MM.1S (cell line): ENCODE measurements at places on chromosomes 2 and 18.

- no peak for DNase-seq
- H3K4me1 ChIP-seq: no peaks in the 10 kb centered on the region
- no peak overlapping the region for H3K4me3 ChIP-seq
- no peaks in the 10 kb centered on the region for H3K36me3 ChIP-seq
- no peaks in the 10 kb centered on the region for H3K27me3 ChIP-seq
These were observed 28.4 kb upstream of the DYNC2LI1 start for GRCh38 chr2:43745457-43745856.

- H3K27ac ChIP-seq: no peak overlapping the region
- DNase-seq: no peak
- H3K4me1 ChIP-seq: no peaks in the 10 kb centered on the region
- no peaks in the 10 kb centered on the region for H3K36me3 ChIP-seq
- no peaks in the 10 kb centered on the region for H3K27me3 ChIP-seq
These were observed 1059.7 kb downstream of the TSN start for GRCh38 chr2:122815120-122815519.

GRCh38 chr2:52017646-52018235 is 985.8 kb upstream of the NRXN1 start:
- no peaks in the 10 kb centered on the region for H3K27me3 ChIP-seq
- H3K36me3 ChIP-seq: no peaks in the 10 kb centered on the region
- H3K4me1 ChIP-seq: no peaks in the 10 kb centered on the region
- H3K4me3 ChIP-seq: no peak overlapping the region
- no peak for DNase-seq

DNA sequence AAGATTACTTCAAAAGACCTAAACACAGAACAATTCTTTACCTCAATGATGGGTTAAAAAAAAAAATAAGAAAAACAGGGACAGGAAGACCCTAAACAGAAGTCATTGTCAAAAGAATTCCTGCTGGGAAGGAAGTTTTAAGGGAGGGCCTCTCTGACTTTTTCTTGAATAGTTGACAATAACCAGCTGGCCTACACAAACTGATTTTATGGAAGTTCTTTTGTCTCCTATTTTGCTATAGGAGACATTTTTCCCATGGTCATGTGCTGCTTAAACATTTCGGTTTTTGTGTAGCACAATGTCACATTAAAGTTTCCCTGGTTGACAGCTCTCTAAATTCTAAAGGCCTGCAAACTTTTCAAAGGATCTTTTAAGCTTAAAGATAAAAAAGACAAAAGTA is 55.3 kb downstream of the RFTN2 start:
- no peak overlapping the region for H3K27ac ChIP-seq
- DNase-seq: no peak
- no peaks in the 10 kb centered on the region for H3K36me3 ChIP-seq

- H3K4me1 ChIP-seq: peaks cover 21% of the 10 kb centered on the region
- no peak for DNase-seq
- no peak overlapping the region for H3K4me3 ChIP-seq
- H3K36me3 ChIP-seq: no peaks in the 10 kb centered on the region
- H3K27ac ChIP-seq: no peak overlapping the region
These were observed 15.1 kb downstream of the SPTBN1 start for GRCh38 chr2:54471221-54471711.

DNA sequence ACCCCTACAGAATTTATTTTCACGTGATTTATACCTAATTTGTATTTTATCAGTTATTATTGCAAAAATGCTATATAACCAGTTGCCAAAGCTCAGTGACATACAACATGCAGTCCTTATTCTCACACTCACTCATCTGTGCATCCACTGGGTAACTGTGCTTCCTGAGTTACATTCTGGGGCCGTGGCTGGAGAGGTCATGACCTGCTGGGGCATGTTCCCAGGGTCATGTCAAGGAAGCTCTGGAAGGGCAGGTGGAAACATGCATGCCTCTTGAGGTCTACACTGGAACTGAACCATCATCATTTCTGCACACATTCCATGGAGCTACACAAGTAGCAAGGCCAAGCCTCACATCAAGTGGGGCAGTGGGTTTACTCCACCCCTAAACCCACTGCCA is 715.5 kb downstream of the CNTNAP5 start:
- H3K4me1 ChIP-seq: no peaks in the 10 kb centered on the region
- no peak for DNase-seq

DNA sequence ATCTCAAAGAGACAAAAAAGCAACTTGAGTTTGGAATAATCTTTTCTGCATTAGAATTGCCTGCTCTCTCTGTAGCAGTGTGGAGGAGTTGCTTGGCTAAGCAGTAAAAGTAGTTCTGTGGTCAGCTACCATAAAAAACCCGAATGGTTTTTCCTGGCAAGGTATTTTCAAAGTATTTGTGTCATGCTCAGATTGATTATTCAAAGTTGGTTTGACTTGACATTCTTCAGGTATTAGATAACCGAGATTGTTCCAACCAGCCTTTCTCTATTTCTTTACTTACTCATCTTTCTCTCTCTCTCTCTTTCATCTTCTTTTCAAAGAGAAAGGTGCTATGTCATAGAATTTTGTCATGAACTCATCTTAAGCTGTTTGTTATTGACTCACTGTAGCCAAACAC is 404.9 kb downstream of the CPS1 start:
- DNase-seq: no peak
- H3K36me3 ChIP-seq: no peaks in the 10 kb centered on the region
- H3K4me3 ChIP-seq: no peak overlapping the region
- no peak overlapping the region for H3K27ac ChIP-seq

DNA sequence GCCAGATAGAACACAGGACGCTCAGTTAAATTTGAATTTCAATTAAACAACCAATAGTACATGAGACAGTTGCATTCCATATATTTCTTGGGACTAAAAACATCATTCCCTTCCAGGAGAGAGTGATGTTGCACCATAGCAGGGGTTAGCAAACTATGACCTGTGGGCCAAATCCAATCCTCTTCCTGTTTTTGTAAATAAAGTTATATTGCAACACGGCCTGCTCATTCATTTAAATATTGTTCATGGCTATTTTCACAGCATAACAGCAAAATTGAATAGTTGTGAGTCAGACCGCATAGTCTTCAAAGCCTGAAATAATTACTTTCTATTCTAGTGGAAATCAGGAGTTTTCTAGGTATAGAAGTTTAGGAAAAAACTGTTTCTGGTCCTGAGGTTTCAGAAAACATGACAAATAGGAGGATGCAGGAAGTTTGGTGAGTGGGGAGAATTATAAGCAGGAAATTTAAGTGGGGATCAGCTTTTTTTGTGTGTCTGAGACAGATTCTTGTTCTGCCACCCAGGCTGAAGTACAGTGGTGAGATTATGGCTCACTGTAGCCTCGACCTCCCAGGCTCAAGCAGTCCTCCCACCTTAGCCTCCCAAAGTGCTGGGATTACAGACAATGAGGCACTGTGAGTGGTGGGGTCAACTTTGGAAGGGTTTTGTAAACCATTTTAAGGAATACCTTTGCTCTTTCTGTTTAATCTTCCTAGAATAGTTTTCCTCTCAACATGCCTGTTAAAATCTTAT is 131.5 kb downstream of the SOCS6 start:
- H3K4me3 ChIP-seq: no peak overlapping the region
- no peak for DNase-seq
- no peaks in the 10 kb centered on the region for H3K27me3 ChIP-seq
- no peaks in the 10 kb centered on the region for H3K4me1 ChIP-seq
- no peaks in the 10 kb centered on the region for H3K36me3 ChIP-seq

DNA sequence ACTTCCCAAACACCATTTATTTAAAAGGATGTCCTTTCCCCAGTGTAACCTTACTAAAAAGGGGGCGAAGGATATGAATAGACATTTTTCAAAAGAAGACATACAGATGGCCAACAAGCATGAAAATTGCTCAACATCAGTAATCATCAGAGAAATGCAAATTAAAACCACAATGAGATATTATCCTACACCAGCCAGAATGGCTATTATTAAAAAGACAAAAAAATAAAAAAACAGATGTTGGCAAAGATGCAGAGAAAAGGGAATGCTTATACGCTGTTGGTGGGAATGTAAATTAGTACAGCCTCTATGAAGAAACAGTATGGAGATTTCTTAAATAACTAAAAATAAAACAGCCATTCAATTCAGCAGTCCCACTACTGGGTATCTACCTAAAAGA is 142.3 kb upstream of the NT5C1B start:
- no peaks in the 10 kb centered on the region for H3K36me3 ChIP-seq
- H3K27ac ChIP-seq: no peak overlapping the region

DNA sequence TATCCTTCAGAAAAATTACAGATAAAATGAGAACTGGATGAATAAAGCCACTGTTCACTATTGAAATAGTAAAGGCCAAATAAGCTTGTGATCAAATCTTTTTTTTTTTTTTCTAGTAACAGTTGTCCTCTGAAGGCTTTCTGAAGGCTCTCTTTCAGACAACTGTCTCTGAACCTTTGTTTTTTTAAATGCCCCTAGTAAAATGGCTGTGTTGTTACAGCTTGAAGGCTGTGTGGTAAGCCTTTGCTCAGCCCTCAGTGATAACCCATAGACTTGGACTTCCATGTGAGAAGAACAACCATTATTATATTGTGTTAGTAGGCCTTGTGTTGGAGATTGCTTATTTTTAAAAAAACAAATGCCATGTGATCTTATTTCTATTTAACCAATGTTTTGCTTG is 17.6 kb downstream of the FMNL2 start:
- no peaks in the 10 kb centered on the region for H3K27me3 ChIP-seq
- no peak overlapping the region for H3K27ac ChIP-seq
- H3K4me1 ChIP-seq: no peaks in the 10 kb centered on the region
- H3K36me3 ChIP-seq: no peaks in the 10 kb centered on the region
- no peak for DNase-seq

- H3K36me3 ChIP-seq: no peaks in the 10 kb centered on the region
- H3K4me3 ChIP-seq: no peak overlapping the region
- H3K27me3 ChIP-seq: no peaks in the 10 kb centered on the region
- no peak for DNase-seq
- no peak overlapping the region for H3K27ac ChIP-seq
- H3K4me1 ChIP-seq: no peaks in the 10 kb centered on the region
These were observed 113.3 kb upstream of the CAPN13 start for GRCh38 chr2:30920511-30920910.

- H3K4me3 ChIP-seq: no peak overlapping the region
- H3K36me3 ChIP-seq: no peaks in the 10 kb centered on the region
- H3K4me1 ChIP-seq: peaks cover 28% of the 10 kb centered on the region
- no peak for DNase-seq
- H3K27ac ChIP-seq: no peak overlapping the region
These were observed 25.8 kb downstream of the GPR55 start for GRCh38 chr2:230899287-230899686.

DNA sequence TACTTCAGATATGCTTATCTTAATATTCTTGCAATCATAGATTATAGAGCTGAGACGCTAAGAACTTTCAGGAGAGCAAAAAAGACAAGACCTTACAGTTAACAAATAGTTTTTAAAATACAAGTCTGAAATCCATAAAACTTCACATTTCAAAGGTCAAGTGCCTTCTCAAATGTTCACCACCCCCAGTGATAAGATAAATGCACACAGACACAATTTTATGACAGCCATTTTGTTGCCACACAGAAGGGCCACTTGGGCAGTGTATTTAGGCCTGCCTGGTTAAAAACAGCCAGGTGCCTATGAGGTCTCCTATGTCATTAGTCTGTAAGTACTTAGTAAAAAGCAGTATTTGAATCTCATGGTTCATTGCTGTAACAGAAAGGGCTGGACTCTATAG is 8.1 kb upstream of the PSTPIP2 start:
- H3K27me3 ChIP-seq: no peaks in the 10 kb centered on the region
- H3K27ac ChIP-seq: no peak overlapping the region
- peaks cover 24% of the 10 kb centered on the region for H3K36me3 ChIP-seq
- no peaks in the 10 kb centered on the region for H3K4me1 ChIP-seq
- no peak overlapping the region for H3K4me3 ChIP-seq

- H3K27ac ChIP-seq: no peak overlapping the region
- H3K4me1 ChIP-seq: peaks cover 9% of the 10 kb centered on the region; the same call in 1 of the 2 replicates
- peaks cover 15% of the 10 kb centered on the region; the same call in 1 of the 2 replicates for H3K27me3 ChIP-seq
- no peaks in the 10 kb centered on the region for H3K36me3 ChIP-seq
- DNase-seq: no peak
These were observed 3.0 kb downstream of the CD8A start for GRCh38 chr2:86787736-86788135.

- no peak for DNase-seq
- no peaks in the 10 kb centered on the region for H3K27me3 ChIP-seq
- H3K4me1 ChIP-seq: no peaks in the 10 kb centered on the region
- no peak overlapping the region for H3K27ac ChIP-seq
- no peak overlapping the region for H3K4me3 ChIP-seq
These were observed 317.4 kb downstream of the NBAS start for GRCh38 chr2:15243762-15244161.

DNA sequence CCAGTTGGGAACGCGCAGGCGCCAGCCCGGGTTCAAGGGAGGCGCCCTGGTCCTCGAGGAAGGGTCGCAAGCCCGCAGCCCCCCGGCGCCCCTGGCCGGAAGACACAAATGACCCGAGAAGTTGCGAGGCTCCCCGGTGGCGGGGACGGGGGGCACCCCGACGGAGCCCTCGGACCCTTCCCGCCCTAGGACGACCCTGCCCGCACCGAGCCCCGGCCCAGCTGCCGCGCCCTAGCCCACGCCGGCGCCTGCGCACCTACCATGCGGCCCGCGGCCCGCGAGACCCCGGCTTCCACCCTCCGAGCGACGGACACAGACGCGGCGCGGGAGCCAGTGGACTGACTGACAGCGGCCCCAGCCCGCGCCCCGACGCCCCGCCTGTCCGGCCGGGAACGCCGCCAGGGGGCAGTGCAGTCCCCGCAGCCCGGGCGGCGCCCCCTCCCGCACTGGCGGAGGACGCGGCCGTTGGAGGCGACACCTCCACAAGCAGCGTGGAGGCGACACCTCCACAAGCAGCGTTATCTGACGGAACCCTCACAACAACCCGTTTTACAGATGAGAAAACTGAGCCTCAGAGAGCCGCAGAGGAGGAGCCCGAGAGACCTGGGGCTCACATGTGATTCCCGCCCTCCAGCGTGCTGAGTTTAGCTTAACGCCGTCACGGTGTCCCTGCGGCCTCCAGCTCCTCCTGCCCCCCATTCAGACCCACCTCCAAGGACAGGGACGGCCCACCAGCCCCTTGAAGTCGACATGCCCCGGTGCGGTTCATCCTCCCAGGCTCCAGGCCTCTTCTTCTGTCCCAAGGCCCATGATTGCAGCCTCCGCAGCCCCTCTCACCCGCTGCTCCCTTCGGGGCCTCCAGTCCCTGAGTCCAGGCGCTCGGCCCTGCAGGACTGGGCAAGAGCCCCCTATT is at the start of gene NMUR1:
TSS of gene NMUR1 (minus strand) at position 347 of the 913 bp plus-strand sequence. CDS start at position 263, 84 bp downstream.
- H3K4me1 ChIP-seq: no peaks in the 10 kb centered on the region
- no peaks in the 10 kb centered on the region for H3K36me3 ChIP-seq
- H3K27ac ChIP-seq: no peak within 1 kb of the TSS
- no peak within 1 kb of the TSS; the same call in 1 of the 2 replicates for H3K4me3 ChIP-seq
